Hepatic stellate cell (primary cell): ENCODE measurements at places on chromosomes 13 and 19.

DNA sequence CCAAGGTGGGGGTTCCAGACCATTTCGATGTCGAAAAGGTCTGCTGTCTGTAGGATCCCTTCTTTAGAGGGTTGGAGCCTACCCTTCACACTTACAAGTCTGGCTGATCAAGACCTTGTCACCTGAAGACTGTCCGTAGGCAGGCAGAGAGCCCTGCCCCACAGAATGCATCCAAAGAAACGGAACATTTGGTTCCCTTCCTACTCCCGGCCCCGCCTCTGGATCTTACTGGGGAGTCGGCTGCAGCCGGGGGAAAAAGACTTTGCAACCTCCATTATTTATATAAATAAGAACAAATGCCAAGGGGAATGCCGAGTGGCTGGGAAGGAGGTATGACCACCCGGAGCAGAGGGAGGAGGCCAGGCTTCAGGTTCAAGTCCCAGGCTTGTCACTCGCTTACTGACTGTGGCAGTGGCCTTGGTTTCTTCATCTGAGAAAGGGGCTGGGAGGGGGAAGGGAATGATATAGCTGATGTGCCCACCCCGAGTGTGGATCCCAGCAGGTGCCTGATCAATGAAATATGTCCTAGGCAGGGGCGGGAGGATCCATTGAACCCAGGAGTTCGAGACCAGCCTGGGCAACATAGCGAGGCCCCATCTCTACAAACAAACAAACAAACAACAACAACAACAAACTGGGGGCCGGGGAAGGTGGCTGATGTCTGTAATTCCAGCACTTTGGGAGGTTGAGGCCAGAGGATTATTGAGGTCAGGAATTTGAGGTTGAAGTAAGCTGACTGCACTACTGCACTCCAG, 48.7 kb downstream of the RFX2 start:
- no peak for DNase-seq

DNA sequence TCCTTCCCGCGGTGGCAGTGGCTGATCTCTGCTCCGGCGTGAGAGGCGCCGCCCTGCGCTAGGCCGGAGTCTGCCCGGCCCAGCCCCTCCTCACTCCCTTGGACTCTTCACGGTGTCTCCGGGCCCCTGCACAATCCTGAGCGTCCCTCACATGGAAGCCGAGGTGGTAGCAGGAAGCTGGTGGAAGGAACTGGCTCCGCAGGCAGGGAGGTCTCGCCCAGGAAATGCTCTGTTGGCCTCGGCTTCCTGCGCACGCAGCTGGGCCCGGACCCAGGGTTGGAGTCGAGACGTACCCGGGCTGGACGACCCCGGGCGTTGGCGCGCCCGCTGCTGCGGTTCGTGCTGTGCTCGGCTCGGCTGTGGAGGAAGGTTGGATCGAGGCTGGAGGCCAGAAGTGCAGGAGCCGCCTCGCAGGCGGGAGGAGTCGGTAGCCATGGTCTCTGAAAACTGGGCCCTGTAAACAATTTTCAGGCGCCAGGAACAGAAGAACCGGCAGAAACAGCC, 46.3 kb downstream of the ZNF724 start:
- no peak for DNase-seq

- no peak for DNase-seq
Observed at GRCh38 chr19:40717325-40717879, 490 bp downstream of the ITPKC start.

GRCh38 chr19:56942756-56943155, 102.2 kb upstream of the PEG3 start:
- DNase-seq = no peak

- peak; percentile 72 for DNase-seq
Observed at GRCh38 chr19:36140304-36141038, 605 bp downstream of the CAPNS1 start.

DNA sequence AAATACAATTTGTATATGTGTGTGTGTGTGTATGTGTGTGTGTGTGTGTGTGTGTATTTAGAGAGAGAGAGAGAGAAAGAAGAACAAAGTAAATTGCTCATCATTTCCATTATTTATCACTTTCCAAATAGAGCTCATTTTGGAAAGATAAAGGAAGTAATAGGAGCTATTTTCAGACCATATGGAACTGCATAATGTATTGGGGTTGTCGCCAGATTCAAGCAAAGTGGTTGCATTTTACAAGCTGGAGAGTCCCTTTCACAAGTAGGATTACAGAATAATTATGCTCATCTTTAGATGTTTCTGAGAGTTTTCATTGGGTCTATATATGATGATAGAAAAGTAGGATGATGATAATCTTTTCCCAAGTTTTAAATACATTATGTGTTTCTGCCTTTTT, 842.7 kb upstream of the SLC10A2 start:
- no peak for DNase-seq

DNA sequence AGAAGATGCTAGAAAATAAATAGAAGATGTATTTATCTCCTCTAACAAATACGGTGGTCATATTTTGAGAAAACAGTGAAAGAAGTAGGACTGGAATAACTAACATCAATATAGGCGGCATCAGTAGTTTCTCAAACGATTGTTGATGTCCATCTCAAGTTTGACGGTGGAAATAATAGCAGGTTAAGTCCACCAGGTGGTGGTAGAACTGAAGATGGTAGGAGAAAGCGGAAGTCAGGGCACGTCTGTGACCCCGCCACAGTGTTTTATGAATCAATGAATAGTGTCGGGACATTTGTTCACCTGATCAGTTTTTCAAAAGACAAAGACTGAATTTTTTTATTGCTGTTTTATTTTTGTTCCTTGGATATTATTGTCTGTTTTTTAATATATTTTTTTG, 706.4 kb upstream of the SLC10A2 start:
- DNase-seq = no peak

DNA sequence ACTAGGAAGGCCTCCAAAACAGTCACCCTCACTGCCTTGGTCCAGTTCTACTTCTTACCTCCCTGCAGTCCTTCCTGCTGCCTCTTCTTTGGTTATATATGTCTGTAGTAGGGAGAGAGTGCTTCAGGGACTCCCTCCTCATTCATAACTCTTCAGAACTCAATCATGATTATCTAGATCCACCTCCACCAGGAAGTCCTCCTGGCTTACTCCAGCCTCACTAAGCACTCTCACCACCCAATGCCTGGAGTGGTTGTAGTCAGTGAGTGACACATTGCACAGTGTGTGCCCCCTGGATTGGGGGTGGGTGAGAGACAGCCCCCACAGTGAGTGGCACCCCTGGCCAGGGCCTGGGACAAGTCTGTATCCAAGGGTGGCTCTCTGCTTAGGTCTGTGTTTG, 10.0 kb upstream of the FOSB start:
- no peak for DNase-seq

DNA sequence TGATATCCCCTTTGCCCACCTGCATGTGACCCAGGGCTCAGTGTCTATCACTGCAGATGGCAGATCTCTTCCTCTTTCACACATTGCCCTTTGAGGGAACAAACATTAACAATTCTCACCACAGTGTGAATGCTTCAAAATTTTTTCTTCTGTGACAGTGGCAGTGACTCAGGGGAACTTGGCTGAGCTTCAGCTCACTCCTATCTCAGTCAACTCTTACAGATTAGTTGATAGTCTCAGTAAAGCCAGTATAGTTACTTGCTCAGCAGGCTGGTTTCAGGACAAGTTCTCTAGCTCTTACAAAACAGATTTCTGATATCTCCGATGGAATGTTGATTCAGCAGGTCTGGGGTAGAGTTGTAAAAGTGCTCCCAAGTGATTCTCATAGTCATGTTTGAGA, 166.9 kb downstream of the DLEU7 start:
- DNase-seq = peak; percentile 27

DNA sequence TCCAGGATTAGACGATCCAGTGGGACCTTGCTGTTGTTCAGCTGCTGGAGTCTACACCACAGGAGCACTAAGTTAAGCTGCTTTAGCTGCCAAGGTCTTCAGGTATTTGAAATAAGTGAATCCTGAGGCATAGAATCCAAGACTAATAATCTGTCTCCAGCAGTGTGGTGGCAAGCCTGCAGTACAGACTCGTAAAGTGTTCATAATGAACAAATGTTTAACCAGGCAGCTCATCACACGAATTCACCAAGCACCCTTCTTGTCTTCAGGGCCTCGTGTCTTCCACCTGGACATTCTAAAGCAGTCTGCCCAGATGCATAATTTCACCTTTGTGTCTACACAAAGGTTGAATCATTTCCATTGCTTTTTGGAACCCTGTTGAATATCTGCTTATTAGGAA, 5.3 kb downstream of the ATP11A start:
- no peak for DNase-seq

- DNase-seq = no peak
Observed at GRCh38 chr13:94272038-94272437, 207.4 kb downstream of the DCT start.

DNA sequence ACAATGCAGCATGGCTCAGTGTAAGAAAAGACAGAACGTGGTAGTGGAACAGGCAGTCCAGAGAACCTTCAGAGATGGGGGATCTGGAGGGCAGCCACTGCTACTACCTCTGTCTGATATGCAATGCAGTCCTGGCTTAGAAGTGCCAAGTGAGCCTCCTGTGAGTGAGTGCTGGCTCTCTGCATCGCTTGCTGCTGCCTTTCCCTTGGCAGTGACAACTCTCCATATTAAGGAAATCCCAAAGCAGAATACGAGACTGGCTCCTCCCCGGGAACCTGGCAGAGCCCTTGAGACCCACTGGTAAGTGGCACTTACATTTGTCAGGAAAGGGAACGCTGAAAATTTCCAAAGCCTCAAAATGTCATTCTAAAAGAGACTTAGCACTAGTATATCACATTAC, 7.5 kb downstream of the DOCK9 start:
- DNase-seq = no peak

- no peak for DNase-seq
Observed at GRCh38 chr13:46213242-46213641, 1.5 kb downstream of the LRRC63 start.
